Activated gamma-delta T cell treated with Interleukin-2 at 50 U/mL for 16 hours (primary cell): ENCODE measurements at places on chromosomes 3 and 15.

DNA sequence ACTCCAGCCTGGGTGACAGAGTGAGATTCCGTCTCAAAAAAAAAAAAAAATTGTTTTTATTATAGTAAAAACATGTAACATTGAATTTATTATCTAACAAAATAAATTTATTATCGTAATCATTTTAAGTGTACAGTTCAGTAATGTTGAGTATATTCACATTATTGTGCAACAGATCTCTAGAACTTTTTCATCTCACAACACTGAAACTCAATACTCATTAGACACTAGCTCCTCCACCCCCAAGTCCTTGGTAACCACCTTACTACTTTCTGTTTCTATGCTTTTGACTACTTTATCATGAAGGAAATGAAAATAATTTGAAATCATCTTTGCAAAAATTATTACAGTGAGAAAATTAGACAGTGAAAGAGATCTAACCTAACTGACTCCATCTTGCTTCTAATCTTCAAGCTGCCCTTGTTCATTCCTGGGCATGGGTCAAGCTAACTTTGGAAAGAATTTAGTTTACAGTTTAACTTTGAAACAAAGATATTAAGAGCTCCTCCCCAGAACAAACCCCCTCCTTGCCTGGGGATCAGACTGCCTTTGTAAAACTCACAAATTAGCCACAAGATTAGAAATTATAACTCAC, 15.0 kb upstream of the FYCO1 start:
- DNase-seq, result no peak

DNA sequence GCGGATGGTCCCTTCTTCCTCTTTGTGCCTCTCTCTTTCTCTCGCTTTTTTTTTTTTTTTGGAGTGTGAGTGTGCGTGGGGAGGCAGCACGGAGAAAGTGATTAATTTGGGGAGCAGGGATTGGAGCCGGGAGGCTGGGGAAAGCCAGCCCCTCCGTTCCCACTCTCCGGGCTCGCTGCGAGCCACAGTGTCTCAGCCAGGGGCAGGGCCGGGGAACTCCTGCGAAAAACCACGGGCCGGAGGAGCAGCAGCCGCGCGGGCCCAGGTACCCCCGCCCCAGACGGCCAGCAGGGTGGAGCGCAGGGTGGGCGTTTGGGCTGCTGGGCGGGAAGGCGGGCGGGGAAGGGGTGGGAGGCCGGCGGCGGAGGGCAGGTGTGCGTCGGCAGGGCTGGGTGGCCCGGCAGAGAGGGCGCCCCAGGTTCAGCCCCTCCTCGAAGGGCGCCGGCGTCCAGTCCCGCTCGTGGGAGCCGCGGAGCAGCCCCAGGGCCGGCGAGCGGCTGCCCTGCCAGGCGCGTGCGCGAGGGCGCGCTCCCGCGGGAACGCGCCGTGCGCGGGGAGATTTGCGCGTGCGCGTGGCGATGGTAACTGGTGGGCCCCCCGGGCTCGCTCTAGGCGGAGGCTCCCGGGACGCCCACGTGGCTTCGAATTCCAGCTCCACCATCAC, 1.4 kb downstream of the CHL1 start:
- DNase-seq, result no peak

DNA sequence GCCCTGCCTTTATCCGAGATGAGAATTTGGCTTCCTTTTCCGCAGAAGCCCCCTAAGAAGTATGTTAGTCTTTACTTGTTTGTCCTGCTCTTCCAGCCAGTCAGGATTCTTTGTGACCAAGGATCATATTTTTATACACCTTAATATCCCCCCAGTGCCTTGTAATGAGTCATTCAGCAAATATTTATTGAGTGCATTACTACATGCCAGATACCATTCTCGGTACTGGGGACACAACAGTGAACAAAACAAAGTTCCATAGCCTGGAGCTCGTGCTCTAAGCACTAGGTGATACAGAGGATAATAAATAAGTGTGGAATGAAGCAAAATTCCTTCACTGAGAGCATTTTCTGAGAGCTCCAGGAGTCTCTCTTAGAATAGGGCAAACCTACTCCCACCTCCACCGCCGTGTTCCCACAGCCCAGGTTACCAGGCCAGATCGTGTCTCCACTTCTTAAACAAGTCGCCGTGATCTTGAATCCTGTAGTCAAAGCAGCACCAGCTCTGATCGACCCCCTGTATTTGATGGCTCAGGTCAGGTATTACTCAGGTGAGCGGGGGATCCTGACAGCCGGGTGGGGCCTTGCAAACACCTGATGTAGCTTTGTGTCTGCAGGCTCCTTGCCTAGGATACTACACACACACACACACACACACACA, 18.5 kb downstream of the TTC21A start:
- DNase-seq, result no peak

- DNase-seq, result no peak
Observed at GRCh38 chr3:10289787-10290355, 2.9 kb downstream of the GHRL start.

DNA sequence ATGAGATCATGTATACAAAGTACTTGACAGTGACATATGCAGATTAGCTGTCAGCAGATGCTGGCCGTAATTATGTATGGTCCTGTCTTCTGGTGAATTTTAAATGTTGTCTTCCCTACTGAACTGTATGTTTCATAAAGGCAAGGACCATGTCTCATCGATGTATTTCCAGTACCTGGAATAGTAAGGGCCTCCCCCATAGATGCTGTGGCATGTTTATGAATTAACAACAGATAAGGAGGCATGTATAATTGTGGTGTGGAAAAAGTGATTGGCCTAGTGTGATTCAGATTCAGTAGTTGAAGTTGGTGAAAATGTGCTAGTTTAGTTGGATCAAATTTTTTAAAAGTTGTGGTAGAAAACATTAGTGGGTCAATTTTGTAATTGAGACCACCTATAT, 202.7 kb upstream of the SLC2A2 start:
- no peak for DNase-seq

GRCh38 chr15:42194513-42194912, 13.6 kb downstream of the VPS39 start:
- no peak for DNase-seq
